Urothelium cell line (cell line): ENCODE measurements at places on chromosomes 12 and 14.

GRCh38 chr14:74526854-74527585 lies 33.5 kb downstream of the ISCA2 start:
- DNase-seq: no peak

GRCh38 chr14:74080820-74081460 lies 3.3 kb downstream of the ALDH6A1 start:
- no peak for DNase-seq

DNA sequence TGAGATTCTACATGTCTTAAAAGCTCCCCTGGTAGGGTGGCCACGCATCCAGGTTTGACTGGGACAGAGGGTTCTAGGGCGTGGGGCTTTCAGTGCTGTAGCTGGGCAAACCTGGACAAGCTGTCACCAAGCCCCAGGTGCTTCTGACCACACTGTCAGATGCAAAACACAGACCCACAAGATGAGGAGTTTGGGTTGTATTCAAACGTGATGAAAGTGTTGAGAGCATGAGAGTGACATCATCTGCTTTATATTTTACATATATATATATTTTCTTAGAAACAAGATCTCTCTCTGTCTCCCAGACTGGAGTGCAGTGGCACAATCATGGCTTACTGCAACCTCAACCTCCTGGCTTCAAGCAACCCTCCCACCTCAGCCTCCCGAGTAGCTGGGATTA lies 210.1 kb downstream of the DPF3 start:
- DNase-seq: no peak

GRCh38 chr12:43278541-43278832 lies 273.5 kb downstream of the ADAMTS20 start:
- no peak for DNase-seq

DNA sequence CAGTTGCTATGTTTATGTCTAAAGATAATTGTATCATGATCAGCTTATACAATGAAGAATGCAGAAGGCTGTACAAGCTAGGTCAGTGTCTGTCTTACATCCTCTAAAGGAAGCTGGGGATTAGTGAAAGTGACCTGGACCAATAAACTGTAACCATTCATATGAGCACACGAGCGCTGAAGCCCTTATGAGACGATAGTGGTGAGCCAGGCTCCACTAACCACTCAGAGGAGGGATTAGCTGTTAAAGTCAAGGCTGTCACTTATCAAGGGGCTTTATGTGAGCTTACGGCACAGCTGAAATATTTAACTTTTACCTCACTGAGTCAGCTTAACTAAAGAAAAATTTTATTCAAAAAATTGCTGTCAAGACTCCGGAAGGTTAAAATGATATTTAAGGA lies 30.3 kb downstream of the NDUFA12 start:
- no peak for DNase-seq

- DNase-seq: no peak
Observed at GRCh38 chr14:78248501-78249090, 78.4 kb downstream of the NRXN3 start.

DNA sequence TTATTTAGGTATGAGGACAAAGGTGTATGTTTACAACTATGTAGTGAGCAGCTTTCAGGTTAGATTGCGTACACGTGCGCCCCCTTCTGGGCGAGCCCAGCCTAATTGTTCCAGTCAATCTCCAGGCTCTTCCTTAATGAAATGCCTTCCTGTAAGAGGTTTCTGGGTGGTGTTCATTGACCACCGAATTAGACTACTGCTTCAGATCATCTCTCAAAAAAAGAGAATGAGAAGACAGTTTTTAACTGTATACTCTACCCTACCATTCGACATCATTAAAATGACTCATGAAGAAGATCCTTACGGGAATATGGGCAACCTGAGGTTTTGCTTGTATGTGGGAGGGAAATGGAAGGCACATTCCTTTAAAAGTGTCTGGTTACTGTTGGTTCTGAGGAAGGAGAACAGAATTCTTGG lies 2.1 kb downstream of the LUM start:
- peak; percentile 11 for DNase-seq

GRCh38 chr14:74634964-74635363 lies 22.9 kb upstream of the LTBP2 start:
- DNase-seq: no peak

DNA sequence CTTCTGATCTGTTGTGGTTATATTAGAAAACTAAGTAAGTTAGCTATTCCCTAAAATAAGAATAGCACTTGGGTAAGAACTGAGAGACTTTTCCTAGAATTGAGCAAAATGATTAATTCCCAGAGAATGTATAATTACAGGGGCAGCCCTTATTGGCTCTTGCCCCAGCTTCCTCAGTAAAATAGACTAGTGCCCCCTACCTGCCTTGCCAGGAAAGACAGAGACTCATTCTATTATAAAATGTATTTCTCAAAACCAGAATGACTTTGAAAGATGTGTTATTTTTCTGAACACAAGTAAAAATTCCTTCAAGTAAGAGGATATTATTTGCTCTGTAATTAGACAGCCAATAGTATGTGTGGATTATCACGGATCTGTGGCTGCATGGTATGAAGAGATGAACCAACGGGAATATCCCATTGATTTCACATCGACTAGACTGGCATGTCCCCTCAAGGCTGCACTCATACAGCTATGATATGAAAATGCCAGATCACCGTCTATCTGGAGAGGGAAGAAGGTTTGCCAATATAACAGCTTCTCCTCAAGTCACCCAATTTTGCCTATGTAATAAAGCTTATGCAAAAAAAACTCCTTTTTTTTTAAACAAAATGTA lies 7.4 kb upstream of the GLRX5 start:
- DNase-seq: no peak

- peak; percentile 43 for DNase-seq
Observed at GRCh38 chr12:24045816-24046257, 96.4 kb upstream of the SOX5 start.

GRCh38 chr12:47377414-47378221 lies 297.9 kb upstream of the AMIGO2 start:
- DNase-seq: peak; percentile 84

GRCh38 chr14:20679907-20680306 lies 4.5 kb upstream of the RNASE4 start:
- DNase-seq: peak; percentile 67

GRCh38 chr14:97155320-97155719 lies 358.1 kb downstream of the VRK1 start:
- no peak for DNase-seq

GRCh38 chr12:30795410-30796312 lies 40.9 kb upstream of the CAPRIN2 start:
- peak; percentile 80 for DNase-seq

- no peak for DNase-seq
Observed at GRCh38 chr12:3523058-3523457, 32.1 kb downstream of the PRMT8 start.

- no peak for DNase-seq
Observed at GRCh38 chr14:72380456-72380855, 448.2 kb downstream of the RGS6 start.

DNA sequence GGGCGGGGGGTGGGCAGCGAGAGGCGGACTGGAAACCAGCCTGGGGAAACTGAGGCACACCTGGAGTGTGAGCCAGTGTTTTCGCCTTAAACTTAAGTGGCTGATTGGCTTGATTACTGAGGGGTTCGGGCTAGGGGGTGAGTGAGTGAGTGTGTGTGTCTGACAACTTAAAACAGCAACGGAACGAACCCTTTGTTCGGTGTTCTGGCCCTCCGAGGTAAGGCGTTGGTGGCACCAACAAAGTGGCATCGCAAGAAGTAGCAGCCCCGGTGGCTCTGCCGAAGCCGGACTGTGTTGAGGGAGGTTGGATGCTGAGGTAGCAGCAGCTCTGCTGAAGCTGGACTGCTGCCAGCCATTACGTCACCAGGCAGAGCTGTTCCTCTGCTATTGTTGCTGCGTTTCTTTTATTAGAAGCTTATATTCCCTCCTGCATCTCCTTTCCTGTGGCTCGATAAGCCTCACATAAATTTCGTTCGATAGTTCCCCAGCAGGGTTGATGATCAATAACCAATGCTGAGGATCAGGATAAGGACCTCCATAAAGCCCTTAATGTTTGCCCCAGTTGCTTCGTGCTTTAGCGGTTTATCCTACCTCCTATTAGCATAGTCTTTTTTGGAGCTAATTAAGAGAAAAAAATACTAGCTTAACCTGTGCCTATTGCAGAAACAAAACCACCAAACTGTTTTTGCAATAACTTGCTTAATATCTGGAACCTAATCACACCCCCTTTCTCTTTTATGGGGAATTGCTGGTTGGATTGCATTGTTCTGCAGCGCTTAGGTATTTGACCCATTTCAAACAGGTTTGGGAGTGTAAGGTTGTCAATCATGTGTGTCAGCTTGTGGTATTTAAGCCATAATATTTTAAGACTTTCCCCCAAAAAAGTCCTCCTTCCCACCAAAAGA lies 1.3 kb downstream of the GPR137C start:
- DNase-seq: peak; percentile 87

GRCh38 chr12:129103231-129103630 lies 250.0 kb downstream of the GLT1D1 start:
- DNase-seq: no peak

DNA sequence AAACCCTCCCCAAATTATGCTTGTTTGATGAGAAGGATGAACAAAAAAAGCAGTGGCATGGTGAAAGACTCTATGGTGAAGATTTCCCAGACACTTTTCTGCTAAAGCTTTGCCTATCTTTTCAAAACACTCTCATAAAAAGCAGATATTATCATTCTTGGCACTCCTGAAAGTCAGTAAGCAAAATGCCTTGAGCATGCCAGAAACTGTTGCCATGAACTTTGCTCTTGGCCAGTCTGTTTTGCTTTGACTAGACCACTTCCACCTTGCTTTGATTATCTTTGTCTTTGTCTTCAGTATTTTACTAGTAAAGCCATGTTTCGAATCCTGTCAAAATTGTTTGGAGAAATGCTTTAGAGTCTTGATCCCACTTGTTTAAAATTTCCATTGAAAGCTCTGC lies 110.4 kb downstream of the CNTN1 start:
- no peak for DNase-seq

GRCh38 chr12:65720136-65721130 lies 103.8 kb upstream of the HMGA2 start:
- no peak for DNase-seq

GRCh38 chr12:116426391-116427136 lies 132.6 kb upstream of the MAP1LC3B2 start:
- peak; percentile 94 for DNase-seq

DNA sequence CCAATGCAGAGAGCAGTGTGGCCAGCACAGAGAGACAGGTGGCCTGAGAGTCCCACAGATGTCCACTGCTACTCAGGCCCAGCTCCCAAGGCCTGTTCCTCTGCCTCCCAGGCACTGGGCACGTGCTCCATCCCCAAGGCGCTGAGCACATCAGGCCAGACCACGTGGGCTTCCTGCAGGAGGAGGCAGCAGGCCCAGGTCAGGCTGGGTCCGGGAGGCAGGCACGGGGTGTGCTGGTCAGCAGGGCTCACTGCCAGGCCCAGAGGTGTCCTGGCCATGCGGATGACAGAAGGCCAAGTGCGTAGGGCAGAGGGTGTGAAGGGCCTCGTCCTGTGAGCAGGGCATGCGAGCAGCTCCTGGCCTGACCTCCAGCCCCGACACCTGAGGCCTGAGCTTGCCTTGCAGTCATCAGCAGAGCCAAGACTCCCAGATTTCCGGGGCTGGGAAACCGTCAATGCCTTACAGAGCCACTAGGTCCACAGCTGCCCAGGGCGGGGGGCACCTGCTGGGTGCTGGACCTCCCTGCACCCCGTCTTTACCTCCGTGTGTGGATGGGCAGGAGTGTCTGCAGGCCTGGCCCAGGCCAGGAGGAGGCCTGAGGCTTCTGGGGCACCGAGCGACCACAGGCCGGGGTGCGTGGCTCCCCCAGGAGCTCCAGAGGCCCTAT lies 14.9 kb downstream of the TRMT61A start:
- no peak for DNase-seq

DNA sequence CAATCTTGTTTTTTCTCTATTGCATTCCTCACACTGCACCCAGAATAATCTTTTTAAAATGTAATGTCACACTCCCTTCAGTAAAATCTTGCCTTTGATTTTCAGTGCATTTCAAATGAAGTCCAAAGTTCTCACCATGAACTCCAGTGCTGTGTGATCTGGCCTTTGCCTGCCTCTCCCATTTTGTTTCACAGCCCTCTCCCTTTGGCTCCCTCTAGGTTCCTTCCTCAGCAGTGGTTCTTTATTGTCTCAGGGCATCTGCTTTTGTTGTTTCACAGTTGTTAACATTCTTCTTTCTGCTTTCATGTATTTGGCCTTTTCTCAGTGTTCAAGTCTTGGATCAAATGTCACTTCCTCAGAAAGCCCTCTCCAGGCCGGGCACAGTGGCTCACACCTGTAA lies 84.5 kb upstream of the AMN1 start:
- no peak for DNase-seq

- no peak for DNase-seq
Observed at GRCh38 chr14:36580856-36581831, 1.3 kb downstream of the NKX2-8 start.

DNA sequence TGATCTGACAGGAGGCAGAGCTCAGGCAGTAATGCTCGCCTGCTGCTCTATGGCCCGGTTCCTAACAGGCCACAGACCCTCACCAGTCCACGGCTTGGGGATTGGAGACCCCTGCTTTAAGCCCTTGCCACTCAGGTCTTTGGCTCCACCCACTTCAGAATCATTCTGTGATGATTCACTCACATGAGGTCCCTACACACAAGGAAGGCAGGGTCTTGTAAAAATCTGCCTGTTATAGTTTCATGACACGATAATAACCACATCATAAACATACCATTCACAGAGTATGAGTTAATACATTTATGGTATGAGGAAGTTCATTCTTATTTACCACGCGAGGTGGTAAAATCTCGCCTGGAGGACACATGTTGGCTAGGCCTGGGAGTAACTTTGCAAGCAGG lies 29.0 kb upstream of the MAX start:
- DNase-seq: peak; percentile 66

GRCh38 chr12:130828895-130829294 lies 10.2 kb downstream of the STX2 start:
- DNase-seq: no peak
